ENCODE measurements at places on chromosomes 3 and 15.

DNA sequence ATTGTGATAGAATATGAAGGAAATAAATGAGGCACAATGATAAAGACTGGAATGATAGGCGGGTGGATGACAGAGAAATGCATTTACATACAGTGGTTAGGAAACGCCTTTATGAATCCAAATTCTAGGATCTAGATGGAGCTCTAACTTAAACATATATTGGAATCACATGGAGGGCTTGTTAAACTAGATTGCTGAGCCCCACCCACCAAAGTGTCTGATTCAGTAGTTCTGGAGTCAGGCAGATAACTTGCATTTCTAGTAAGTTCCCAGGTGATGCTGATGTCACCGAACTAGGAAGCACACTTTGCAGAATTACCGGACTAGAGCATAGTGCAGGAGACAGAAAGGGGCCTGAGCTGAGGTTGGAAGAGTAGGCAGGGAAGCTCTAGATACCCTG lies 837.2 kb downstream of the FHIT start:
- DNase-seq, result no peak

- DNase-seq, result peak; percentile 36
Observed at GRCh38 chr3:150248116-150248887, 159.8 kb upstream of the TSC22D2 start.

- no peak for DNase-seq
Observed at GRCh38 chr15:98817745-98818144, 169.4 kb downstream of the IGF1R start.

GRCh38 chr3:30659270-30660130 lies 53.1 kb downstream of the TGFBR2 start:
- DNase-seq, result peak; percentile 56

- no peak for DNase-seq
Observed at GRCh38 chr15:96701877-96702276, 371.4 kb downstream of the NR2F2 start.

All from HTR-8/SVneo (cell line).